ENCODE measurements at places on chromosomes 1 and 21.

DNA sequence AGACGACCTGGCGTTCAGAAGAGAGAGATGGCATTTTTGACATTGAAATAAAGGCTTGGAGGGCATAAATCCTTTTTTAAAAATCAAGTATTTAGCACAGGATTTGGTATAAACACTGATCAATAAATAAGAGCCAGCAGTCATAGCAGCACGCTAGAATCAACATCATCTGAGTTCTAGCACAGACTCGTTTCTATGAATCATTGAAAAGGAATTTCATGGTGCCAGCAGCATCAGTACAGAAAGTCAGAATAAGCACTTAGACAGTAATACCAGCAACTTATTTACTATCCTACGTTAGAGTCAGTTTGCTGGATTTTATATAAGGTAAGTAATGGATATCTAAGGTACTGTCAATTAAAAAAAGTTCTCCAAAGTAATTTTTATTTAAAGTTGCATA is 119.3 kb downstream of the HLCS start:
- DNase-seq, result no peak

GRCh38 chr1:93700532-93701469 is 19.2 kb upstream of the BCAR3 start:
- no peak for DNase-seq

DNA sequence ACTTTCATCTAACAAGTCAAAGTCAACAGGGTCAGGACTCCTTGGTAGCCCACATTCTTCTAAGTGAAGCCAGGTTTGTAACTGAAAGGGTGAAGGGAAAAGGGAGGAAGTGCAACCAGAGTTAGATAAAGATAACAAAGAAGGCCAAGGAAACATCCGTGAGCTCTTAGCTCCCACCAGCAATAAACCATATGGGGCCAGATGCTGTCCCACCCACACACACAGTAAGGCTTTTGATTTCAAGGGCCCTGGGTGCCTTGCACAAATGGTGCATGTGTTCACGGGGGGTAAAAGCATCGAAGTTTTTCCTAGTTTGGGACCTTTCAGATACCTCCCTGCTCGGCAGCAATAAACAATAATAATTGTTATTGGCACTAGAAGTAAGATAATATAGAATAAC is 5.1 kb upstream of the TIAM1 start:
- DNase-seq, result no peak

DNA sequence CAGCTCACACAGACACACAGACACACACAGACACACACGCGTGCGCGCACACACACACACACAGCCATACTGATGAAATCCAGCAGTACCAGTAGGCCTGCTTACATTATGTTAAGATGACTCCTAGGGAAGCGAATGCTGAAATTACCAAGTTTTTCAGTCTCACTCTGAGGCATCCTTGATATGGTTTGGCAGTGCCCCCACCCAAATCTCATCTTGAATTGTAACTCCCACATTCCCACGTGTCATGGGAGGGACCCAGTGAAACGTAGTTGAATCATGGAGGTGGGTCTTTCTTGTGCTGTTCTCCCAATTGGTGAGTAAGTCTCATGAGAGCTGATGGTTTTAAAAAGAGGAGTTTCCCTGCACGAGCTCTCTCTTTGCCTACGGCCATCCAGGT is 64.1 kb downstream of the TIAM1 start:
- DNase-seq, result no peak

- DNase-seq, result no peak
Measured at GRCh38 chr1:157771661-157772425, 5.1 kb downstream of the FCRL2 start.

- DNase-seq, result no peak
Measured at GRCh38 chr1:75127916-75128717, 6.1 kb upstream of the LHX8 start.
